Naive thymus-derived CD4-positive, alpha-beta T cell (primary cell): ENCODE measurements at places on chromosomes 3 and 15. TPM values are rescaled to one million over a fixed set of nuclear protein-coding genes. Genes with fewer than 3 reads are reported as not detected.

DNA sequence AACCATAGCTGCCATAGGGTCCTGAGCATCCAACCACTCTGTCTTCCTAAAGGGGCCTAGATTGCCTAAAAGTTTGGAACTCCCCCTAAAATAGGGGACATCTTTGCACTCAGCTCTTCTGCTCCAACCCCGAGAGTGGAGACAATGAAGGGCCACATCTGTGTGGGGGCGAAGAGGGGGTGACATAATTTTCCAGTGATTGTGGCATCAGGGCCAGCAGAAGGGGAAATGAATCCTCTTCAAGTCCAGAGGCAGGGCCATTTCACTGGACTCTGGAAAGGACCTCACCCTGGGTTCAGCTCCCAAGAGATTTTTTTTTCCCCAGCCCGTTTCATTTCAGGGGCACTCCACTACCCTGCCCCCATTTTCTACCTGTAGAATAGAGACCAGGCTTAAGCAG is 4.6 kb upstream of the ANKRD63 start:
- no peak for DNase-seq

GRCh38 chr15:58487724-58488120 is 55.9 kb downstream of the LIPC start:
- DNase-seq: no peak

- no peak for DNase-seq
Observed at GRCh38 chr3:89216016-89216739, 108.8 kb downstream of the EPHA3 start.

- DNase-seq: no peak
Observed at GRCh38 chr3:189787191-189787590, 156.0 kb downstream of the TP63 start.

SNTN gene
- total RNA-seq: not detected

ROPN1B gene
- not detected in 2 replicates for total RNA-seq
